Caco-2 (cell line): ENCODE measurements at places on chromosomes 1 and 21. TPM values are rescaled to one million over a fixed set of nuclear protein-coding genes. Genes with fewer than 3 reads are reported as not detected.

- H3K4me3 ChIP-seq, result no peak overlapping the region
- H3K27me3 ChIP-seq, result no peaks in the 10 kb centered on the region
- H3K27ac ChIP-seq, result no peak overlapping the region
- no peak for DNase-seq
- H3K4me1 ChIP-seq, result no peaks in the 10 kb centered on the region
These were observed 165.3 kb downstream of the PGBD5 start for GRCh38 chr1:230260831-230261230.

DNA sequence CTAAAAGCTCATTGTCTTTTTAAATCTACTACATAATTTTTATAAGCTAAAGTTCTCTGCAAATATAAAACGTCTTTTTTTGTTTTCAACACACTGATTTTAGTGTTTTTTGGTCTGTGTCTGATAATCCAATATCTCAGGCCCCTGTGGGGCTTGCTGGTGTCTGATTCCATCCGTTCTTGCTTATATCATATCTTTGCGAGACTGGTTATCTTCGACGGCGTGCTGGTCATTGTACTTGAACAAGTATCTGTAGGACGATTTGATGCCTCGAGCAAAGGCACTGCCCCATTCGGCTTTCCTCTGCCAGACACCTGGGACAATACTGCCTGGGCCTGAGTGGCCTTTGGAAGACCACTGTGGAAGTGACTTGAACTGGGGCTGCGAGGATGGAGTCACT, 18.4 kb upstream of the TTLL10 start:
- H3K4me3 ChIP-seq, result no peak overlapping the region
- DNase-seq, result no peak
- H3K4me1 ChIP-seq, result peaks cover 6% of the 10 kb centered on the region; the same call in 1 of the 2 replicates
- no peak overlapping the region for H3K27ac ChIP-seq
- no peaks in the 10 kb centered on the region for H3K27me3 ChIP-seq
- H3K36me3 ChIP-seq, result no peaks in the 10 kb centered on the region

DNA sequence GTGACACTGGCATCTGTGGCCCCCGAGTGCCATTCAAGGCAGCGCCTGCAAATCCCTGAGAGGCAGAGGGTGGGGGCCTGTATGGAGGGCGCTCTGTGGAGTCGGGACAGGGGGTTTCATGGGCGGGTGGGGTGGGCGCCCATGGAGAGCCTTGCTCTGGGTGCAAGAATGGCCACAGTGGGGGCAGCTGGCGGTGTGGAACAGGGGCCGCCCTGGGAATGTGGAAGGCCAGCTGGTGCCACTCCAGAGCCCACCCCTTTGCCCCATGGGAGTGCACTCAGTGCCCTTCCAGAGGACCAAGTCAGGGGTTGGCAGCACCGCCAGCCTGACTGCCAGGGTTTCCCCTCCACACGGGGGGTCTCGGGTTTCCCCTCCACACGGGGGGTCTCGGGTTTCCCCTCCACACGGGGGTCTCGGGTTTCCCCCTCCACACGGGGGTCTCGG, 55.0 kb upstream of the TRAPPC10 start:
- no peak for DNase-seq
- H3K4me1 ChIP-seq, result 0 out of 2 replicates have a peak, but pooled peaks cover 7% of the 10 kb centered on the region
- no peaks in the 10 kb centered on the region for H3K36me3 ChIP-seq
- no peaks in the 10 kb centered on the region for H3K27me3 ChIP-seq
- no peak overlapping the region for H3K27ac ChIP-seq

GRCh38 chr1:30058970-30059369, 664.4 kb downstream of the MATN1 start:
- no peaks in the 10 kb centered on the region for H3K36me3 ChIP-seq
- H3K4me3 ChIP-seq, result no peak overlapping the region
- H3K27me3 ChIP-seq, result no peaks in the 10 kb centered on the region
- no peak overlapping the region for H3K27ac ChIP-seq
- no peaks in the 10 kb centered on the region for H3K4me1 ChIP-seq
- DNase-seq, result no peak

DNA sequence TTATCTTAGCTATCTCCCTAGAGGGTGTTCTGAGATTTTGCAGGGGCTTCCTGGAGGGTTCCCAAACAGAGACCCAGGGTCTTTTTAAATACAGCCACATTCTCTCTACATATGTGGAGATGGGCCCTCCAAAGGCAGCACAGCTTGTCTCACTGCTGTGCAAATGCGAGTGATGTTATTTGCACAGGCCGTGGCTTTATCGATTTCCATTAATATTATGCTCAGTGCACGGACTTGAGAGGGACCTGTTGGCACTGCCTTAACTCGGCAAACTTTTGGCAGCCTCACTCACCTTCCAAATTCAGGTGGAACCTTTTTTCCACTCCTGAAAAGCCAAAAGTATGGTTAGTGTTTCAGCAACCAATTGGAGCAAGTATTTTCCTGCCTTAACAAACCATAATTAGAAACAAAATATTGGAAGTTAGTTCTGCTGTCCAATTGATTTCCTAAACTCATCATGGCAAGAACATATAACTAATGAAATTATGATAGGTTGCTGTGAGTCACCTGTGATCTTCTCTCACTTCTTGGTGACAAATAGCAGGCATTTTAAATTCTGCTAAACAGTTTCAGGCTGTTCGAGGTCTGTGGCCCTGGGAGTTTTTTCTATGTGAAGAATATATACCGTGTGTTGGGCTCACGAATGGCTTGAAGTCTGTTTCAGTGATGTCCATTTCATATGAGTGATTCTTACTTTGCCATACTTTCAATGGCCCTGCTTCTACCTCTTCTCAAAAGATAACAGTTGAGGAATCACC, 10.9 kb downstream of the LHX9 start:
- H3K27me3 ChIP-seq, result no peaks in the 10 kb centered on the region
- DNase-seq, result no peak
- H3K36me3 ChIP-seq, result no peaks in the 10 kb centered on the region
- no peak overlapping the region for H3K4me3 ChIP-seq
- no peak overlapping the region for H3K27ac ChIP-seq

GRCh38 chr1:64470665-64471217, 812 bp downstream of the CACHD1 start:
- H3K36me3 ChIP-seq, result no peaks in the 10 kb centered on the region
- H3K27me3 ChIP-seq, result no peaks in the 10 kb centered on the region
- H3K4me3 ChIP-seq, result peak overlapping the region; percentile 69
- DNase-seq, result peak; percentile 24

- no peak overlapping the region for H3K4me3 ChIP-seq
- H3K4me1 ChIP-seq, result no peaks in the 10 kb centered on the region
- no peaks in the 10 kb centered on the region for H3K27me3 ChIP-seq
- no peaks in the 10 kb centered on the region for H3K36me3 ChIP-seq
- H3K27ac ChIP-seq, result no peak overlapping the region
- DNase-seq, result no peak
These were observed 6.3 kb upstream of the ZBTB21 start for GRCh38 chr21:42016364-42016985.

GRCh38 chr1:200627575-200628222, 7.1 kb upstream of the KIF14 start:
- no peak for DNase-seq
- no peak overlapping the region for H3K4me3 ChIP-seq
- H3K4me1 ChIP-seq, result peaks cover 11% of the 10 kb centered on the region; the same call in 1 of the 2 replicates
- no peaks in the 10 kb centered on the region for H3K36me3 ChIP-seq
- H3K27ac ChIP-seq, result no peak overlapping the region

- no peak overlapping the region for H3K4me3 ChIP-seq
- no peak for DNase-seq
- H3K4me1 ChIP-seq, result 0 out of 2 replicates have a peak, but pooled peaks cover under 1% of the 10 kb centered on the region
- no peaks in the 10 kb centered on the region for H3K36me3 ChIP-seq
These were observed 166.4 kb downstream of the RUNX1 start for GRCh38 chr21:34882719-34883131.

- peaks cover 14% of the 10 kb centered on the region for H3K4me1 ChIP-seq
- no peak for DNase-seq
- H3K27ac ChIP-seq, result no peak overlapping the region
- H3K27me3 ChIP-seq, result no peaks in the 10 kb centered on the region
- no peak overlapping the region for H3K4me3 ChIP-seq
These were observed 16.8 kb downstream of the ASPM start for GRCh38 chr1:197129698-197130097.

DNA sequence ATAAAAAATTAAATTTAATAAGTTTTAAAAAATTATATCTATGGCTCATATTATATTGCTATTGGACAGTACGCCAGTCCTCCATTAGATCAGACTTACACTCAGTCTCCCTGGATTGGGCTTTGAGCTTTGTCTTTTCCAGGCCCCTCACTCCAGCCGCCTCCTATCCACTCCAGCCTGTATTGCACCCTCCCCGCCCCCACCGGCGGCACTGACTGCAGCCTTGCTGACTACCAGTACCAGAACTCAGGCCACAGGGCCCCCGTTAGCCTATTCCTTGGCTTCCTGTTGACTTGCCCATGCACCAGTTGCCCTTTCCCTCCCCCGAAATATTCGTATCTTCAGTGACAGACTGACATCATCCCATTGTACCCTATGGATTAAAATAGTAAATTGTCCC, 127.9 kb downstream of the CSMD2 start:
- no peaks in the 10 kb centered on the region for H3K36me3 ChIP-seq
- H3K4me1 ChIP-seq, result no peaks in the 10 kb centered on the region
- H3K4me3 ChIP-seq, result no peak overlapping the region
- no peak overlapping the region for H3K27ac ChIP-seq
- DNase-seq, result no peak

DNA sequence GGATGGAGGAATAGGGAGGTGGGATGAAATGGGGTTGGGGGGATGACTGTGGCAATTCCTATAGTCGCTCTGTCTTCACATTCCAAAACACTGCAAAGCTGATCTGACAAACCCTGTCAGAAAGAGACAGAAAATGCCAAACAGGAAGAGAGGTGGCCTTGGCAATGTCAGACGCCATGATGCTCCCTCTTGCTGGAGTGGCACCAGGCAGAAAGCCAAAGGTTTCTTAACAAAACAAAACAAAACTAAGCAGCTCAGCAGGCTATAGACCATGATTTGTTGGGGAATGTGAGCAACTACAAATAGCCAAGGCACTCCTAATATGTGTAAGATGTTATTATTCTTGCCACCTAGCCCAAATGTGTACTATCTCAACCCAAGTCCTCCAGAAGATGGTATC, 42.9 kb upstream of the PLA2G2C start:
- H3K36me3 ChIP-seq, result no peaks in the 10 kb centered on the region
- H3K4me3 ChIP-seq, result no peak overlapping the region
- DNase-seq, result no peak

GRCh38 chr21:45494135-45494850, 47.9 kb downstream of the SLC19A1 start:
- H3K4me1 ChIP-seq, result no peaks in the 10 kb centered on the region
- no peak overlapping the region for H3K27ac ChIP-seq
- H3K36me3 ChIP-seq, result peaks cover 6% of the 10 kb centered on the region
- H3K27me3 ChIP-seq, result no peaks in the 10 kb centered on the region

DNA sequence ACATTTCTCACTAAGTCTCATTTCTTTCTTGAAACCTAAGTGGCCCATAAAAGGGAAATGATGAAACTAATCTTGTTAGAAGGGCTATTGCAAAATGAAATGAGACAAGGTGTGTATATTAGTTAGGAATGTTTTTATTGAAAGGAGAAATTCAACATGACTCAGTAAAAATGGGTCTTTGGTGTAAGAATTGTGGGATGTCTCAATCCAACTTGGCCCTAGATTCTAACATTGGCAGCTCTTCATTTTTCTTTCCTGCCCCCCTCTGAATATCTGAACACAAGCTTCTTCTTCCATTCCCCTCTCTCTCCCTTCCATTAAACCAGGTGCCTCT, 26.8 kb upstream of the TARBP1 start:
- no peaks in the 10 kb centered on the region for H3K27me3 ChIP-seq
- no peaks in the 10 kb centered on the region for H3K36me3 ChIP-seq
- no peak overlapping the region for H3K4me3 ChIP-seq
- peaks cover 23% of the 10 kb centered on the region for H3K4me1 ChIP-seq
- DNase-seq, result no peak

DNA sequence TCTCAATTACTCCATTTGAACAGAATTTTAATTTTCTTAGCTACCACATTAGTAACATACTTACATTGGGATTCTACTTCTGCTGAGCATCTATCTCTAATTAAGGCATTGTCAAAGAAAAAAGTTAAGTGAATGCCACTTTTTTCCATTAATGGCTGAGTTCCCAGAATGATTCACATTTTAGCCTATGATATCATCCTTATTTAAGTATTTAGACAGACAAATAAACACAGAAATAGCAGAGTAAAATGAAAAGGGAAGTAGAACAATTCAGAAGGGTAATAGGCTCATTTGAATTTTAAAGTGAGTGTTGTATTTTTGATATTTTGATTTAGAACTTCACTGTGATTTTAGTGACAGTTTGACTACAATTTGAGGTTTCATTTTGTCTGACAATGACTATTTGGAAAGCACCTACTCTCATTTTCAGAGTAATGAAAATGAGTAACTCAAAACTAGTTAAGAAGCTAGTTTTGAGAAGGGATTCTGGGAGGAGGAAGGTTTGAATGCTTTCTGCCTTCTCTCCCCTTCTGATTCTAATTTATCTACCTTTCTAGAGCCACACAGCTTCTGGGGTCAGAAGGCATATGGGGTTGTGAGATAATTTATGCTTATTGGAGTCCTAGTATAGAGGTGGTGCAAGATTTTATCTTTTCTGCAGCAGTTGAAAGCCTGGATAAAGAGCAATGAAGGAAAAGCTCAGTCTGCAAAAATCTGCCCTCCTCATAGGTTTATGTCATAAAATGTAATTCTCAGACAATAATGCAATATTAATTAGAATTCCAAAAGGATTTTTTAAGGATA, 15.5 kb downstream of the LYPLAL1 start:
- no peaks in the 10 kb centered on the region for H3K4me1 ChIP-seq
- H3K4me3 ChIP-seq, result no peak overlapping the region
- H3K36me3 ChIP-seq, result no peaks in the 10 kb centered on the region
- no peak overlapping the region for H3K27ac ChIP-seq
- no peak for DNase-seq

DNA sequence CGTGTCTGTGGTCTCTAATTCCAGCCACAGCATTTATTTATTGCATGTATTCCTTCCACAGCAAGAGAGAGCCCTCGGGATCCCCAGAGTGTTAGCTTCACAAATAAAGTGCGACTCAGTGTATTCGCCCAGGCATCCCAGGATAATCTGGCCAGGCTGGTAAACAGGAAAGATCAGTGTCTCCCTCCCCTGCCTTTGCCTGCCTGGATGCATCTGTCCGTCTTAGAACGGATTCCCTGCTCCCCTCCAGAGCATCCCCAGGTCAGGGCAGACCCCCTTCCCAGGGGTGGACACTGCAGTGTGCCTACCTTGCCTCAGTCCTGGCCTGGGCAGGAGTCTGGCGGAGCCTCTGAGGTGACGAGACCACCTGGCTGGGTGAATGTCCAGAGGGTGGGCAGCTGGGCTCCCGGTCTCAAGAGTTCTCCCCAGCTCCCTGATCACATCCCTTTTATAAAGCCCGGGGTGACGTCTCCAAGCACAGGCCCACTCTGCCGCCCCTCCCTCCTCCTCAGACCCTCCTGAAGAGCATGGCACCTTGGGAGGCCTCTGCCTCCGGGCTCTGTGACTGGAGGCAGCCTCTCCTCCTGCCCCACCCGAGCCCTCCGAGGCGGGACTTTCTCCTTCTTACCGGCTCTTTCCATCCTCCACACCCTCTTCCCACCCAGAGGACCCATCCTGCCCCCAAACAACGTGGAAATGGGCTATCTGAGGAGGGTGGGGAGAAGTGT, at the start of gene KISS1:
KISS1 (minus strand) TSS at position 424 of the 728 bp plus-strand sequence. CDS start 3,615 bp downstream, outside the sequence.
- H3K4me3 ChIP-seq, result no peak within 1 kb of the TSS
- H3K27ac ChIP-seq, result no peak within 1 kb of the TSS
- no peaks in the 10 kb centered on the region; the same call in 1 of the 2 replicates for H3K36me3 ChIP-seq
- H3K27me3 ChIP-seq, result no peaks in the 10 kb centered on the region

Gene SRGAP2B
- total RNA-seq, result 6.3 and 6.5 TPM in 2 replicates

Gene SPATA1
- 0.57 TPM in 1 of 2 replicates, not detected in the other for total RNA-seq

Gene ERICH3
- total RNA-seq, result not detected in 2 replicates

Gene TEKT2
- total RNA-seq, result not detected in 2 replicates

Gene IQGAP3
- total RNA-seq, result 35.8 and 37.6 TPM in 2 replicates

Gene TMEM200B
- total RNA-seq, result 3.3 TPM in 2 replicates

Gene TCEA3
- 14.6 and 15.8 TPM in 2 replicates for total RNA-seq

Gene S100A7
- total RNA-seq, result not detected in 2 replicates

Gene ADIPOR1
- total RNA-seq, result 68.3 and 71.4 TPM in 2 replicates

Gene PTP4A2
- total RNA-seq, result 150 and 169 TPM in 2 replicates

Gene RASSF5
- total RNA-seq, result 0.86 and 1.3 TPM in 2 replicates

Gene TSPAN2
- total RNA-seq, result 6.8 and 6.9 TPM in 2 replicates

Gene NBPF4
- total RNA-seq, result 0.53 and 0.88 TPM in 2 replicates

Gene COL11A1
- total RNA-seq, result not detected in 2 replicates
